ENCODE measurements at places on chromosomes 4 and X.

GRCh38 chr4:41652971-41653370, 95.6 kb downstream of the PHOX2B start:
- no peak for DNase-seq

DNA sequence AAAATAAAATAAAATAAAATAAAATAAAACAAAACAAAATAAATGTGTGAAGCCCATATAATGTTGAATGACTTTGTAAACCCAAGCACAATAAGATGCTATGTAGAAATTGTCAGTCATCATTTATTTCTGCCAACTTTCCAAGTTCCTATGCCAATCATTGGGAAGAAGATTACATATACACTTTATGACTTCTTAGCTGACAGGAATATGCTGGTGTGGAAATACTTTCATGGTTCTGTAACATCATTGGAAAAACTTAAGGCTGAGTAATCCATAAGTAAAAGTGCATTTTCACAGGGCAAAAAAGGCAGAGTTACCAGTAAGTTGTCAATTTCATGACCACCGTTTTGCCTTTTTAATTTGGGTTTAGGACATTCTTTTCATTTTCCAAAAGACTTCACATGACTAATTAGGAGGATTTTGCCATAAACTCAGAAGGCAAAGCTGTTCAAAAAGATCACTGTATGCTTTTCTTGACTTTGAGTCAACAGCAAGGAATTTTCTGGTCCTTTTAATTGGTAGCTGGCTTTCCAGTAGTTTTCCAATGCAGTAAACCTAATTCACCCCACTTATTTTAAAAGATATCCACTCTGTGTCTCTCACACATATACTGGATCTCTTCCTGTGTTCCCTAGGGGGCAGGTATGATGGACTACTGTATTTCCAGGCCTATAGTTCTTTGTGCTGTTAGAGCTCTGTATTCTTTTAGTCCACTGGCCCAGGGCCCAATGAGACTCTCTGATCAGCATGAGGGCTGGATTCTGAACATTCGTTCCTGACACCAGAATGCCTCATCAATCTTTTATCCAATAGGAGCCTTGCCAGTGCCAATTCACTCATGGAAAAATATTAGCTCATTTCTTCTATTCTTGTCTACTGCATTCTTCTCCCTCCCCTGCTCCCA, 26.2 kb upstream of the SCRG1 start:
- peak; percentile 70 for DNase-seq

- peak; percentile 72 for DNase-seq
Observed at GRCh38 chr4:141713771-141714445, 77.5 kb downstream of the IL15 start.

- no peak for DNase-seq
Observed at GRCh38 chr4:54054501-54054900, 9.9 kb downstream of the CHIC2 start.

DNA sequence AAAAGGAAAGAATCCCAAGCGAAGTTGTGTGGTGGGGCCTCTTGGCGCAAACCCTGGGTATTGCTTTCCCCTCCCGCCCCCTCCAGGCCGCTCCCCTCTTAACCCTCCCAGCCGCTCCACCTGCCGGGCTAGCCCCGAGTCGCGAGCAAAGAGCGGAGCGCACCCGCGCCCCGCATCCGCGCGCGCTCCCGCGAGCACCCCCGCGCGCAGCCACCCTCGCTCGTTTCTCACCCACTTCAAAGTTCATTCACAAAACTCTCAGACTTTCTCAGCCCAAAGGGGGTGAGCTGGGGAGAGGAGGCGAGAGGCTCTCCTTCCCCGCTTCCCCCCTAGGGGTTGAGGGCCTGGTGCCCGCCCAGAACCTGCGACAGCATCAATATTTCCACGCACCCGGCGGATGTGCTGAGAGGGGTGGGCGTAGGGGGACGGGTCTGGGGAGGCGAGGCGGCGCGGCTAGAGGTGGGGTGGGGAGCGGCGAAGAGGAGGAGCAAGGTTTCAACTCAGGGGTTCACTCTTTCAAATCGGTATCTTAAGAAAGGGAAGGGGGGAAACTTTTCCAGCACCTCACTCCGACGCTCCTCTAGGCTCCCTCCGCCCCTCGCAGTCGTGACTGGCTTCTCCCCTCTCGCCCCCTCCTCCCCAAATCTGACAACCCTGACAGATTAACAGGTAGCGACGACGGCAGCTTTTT, 1.8 kb downstream of the MAML3 start:
- no peak for DNase-seq

DNA sequence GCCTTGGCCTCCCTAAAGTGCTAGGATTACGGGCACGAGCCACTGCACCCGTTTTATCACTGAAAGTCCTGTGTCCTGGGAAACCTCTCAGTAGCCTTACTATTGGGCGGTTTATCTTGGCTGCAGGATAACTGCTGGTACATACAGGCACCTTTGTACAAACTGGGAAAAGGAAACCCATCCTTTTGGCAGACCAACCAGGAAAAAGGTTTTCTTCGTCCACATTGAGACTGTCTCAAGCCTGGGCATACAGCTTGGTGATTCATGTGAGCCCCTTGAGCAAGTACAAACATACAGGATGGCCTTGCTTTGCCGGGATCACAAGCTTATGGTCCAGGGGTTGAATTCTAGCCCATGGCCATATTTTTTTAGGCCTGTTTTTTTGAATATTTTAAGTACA, 32.8 kb downstream of the RWDD4 start:
- DNase-seq: no peak

DNA sequence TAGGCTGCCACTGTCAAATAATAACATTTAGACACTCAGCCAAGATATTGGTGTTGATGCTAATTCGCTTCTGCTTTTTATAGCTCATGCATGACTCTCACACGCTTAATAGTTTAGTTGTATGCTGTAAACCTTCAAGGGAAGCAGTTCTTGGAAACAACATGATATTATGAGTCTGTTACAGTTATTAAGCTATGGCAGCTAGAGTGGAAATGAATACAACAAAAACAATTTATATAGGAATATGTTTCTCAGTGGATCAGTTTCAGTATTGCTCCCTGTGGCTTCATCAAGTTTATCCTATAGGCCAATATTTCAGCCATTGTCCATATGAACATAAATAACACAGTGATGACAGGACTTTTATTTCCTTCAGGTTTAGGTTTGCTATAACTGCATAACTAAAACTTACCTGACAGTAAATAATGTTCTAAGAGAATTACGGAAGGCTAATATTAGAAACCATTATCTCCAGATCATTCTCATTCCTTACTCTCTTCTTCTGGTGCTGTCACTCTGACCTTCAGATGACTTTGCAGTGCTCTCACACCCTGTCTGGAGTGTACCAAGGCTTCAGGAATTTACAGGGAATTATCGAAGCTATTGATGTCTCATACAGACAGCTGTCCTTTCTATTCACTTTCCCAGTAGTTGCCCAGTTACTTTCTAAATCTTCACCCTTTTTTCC, 555.0 kb downstream of the ANKRD50 start:
- DNase-seq: no peak

- peak; percentile 62 for DNase-seq
Observed at GRCh38 chr4:168167714-168168284, 75.5 kb downstream of the ANXA10 start.

DNA sequence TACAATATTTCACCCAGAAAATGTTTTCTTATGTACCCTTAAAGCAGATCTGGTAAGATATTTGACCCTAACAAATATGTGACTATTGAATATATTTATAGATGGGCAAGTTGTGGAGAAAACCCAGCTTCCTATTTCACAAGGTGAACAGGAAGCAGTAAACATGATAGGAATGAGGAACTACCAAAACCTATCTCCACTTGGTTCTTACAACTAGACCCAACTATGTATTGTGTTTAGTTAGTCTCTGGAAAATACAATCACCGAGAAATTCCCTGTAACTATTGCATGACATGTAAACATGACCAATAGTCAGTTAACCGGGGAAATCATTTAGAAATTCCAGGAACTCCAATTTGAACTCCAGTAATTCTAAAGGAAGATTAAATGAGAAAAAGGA, 8.4 kb upstream of the RXFP1 start:
- no peak for DNase-seq

- DNase-seq: no peak
Observed at GRCh38 chrX:55742649-55743048, 25.1 kb downstream of the RRAGB start.

DNA sequence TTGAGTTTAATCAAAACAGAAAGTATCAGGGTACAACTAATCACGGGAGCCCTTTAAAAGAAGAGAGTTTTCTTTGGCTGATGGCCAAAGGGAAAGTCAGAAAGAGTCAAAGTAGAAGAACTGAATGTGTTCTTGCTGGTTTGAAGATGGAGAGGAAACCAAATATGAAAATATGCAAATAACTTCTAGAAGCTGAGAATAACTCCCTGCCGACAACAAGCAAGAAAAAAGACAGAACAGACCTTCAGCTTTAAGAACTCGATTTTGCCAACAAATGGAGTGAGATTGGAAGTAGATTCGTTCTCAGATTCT, 903.8 kb downstream of the STIM2 start:
- no peak for DNase-seq

- no peak for DNase-seq
Observed at GRCh38 chr4:112523764-112524505, 8.0 kb upstream of the NEUROG2 start.

- no peak for DNase-seq
Observed at GRCh38 chr4:91454111-91454510, 849.7 kb upstream of the GRID2 start.

GRCh38 chr4:75821966-75822365, 80.3 kb downstream of the PPEF2 start:
- peak; percentile 65 for DNase-seq

DNA sequence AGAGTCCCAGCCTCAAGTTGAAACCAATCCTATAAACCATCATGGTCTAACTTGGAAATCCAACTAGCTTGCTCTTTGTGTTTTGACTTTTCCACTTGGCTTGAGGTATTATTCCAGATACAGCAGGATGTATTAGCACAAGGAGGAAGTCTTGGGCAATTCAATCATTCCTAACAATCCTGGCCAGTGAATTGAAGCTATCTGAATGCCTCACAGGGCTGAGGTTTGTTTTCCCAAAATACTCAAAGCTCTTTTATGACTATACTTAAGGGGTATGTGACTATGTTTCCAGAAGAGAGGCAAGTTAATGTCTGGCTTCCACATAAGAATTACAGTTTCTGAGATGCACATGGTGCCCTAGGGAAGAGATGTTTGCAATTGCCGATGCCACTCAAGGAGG, 66.8 kb upstream of the SH3RF1 start:
- DNase-seq: peak; percentile 98

GRCh38 chrX:46268412-46268811, 276.8 kb downstream of the ZNF674 start:
- no peak for DNase-seq

GRCh38 chrX:41684138-41684537, 4.6 kb upstream of the GPR34 start:
- peak; percentile 12 for DNase-seq

- no peak for DNase-seq
Observed at GRCh38 chr4:127888559-127888958, 7.9 kb downstream of the PLK4 start.

DNA sequence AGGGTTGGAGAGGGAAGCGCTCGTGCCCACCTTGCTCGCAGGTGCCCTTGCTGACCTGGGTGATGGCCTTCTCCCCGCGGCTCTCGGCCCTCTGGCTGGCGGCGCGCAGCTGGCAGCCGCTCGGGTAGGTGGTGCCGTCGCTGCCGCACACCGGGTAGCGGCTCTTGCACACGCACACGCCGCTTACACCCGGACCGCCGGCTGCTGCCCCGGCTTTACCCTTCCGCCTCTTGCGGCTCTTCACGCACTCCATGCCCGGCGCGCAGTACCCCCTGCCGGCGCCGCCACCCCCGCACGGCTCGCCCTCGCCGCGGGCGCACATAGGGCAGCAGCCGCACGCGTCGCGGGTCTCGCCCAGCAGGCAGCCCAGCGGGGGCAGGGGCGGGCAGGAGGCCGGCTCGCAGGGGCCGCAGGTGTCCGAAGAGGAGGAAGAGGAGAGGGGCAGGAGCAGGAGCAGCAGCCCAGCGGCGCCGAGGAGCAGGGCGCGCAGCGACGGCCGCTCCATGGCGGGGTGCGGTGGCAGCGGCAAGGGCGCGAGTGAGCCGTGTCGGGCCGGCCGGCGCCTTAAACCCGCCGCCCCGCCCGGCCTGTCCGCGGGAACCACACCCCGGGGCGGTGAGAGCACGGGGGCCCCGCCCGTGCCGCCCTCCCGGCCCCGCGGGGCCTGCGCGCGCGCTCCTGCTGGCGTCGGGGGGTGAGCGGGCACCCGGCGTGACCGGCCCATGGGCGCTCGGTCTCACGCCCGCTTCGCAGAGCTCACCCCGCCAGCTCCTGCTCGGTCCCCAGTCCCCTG, at the start of gene IGFBP7:
TSS of gene IGFBP7 (minus strand) at position 539 of the 793 bp plus-strand sequence. CDS start at position 505, 34 bp downstream.
- no peak for DNase-seq

DNA sequence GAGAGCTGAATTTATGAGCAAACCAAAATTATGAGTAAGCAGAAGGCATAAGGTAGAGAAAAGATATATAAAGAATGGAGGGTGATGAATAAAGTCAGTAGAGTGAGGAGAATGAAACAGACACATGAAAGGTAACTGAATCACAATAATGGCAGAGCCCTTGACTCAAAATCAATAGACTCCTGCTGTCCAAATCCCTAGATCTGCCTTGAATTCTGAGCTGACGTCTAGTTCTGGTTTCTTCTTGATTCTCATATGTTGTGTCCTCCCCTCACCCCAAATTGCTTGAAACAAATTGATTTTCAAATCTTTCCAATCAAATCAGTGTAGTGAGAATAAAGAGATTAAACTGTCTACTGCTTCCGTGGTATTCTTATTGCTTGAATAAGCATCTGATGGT, 86.6 kb upstream of the IQCM start:
- no peak for DNase-seq

- DNase-seq: no peak
Observed at GRCh38 chr4:186563761-186564160, 8.4 kb upstream of the MTNR1A start.

- DNase-seq: peak; percentile 94
Observed at GRCh38 chrX:154541896-154542722, 4.5 kb downstream of the G6PD start.

DNA sequence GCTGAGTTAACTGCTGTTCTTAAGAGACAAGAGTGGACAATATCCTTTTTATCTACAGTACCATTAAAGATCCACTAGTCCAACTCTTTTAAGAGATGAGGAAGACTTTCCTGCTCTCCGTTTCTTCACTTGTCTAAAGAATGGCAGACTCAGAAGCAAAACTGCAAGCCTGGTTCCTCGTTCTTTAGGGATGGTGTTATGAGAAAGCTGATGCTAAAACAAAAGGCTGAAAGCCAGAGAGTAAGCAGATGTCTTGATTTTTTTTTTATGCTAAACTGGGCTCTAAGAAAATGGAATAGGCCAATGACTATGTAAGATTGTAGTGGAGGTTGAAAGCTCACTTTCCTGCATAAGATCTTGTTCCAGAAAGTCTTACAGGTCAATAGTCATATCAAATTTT, 78.1 kb downstream of the CNGA2 start:
- DNase-seq: no peak

DNA sequence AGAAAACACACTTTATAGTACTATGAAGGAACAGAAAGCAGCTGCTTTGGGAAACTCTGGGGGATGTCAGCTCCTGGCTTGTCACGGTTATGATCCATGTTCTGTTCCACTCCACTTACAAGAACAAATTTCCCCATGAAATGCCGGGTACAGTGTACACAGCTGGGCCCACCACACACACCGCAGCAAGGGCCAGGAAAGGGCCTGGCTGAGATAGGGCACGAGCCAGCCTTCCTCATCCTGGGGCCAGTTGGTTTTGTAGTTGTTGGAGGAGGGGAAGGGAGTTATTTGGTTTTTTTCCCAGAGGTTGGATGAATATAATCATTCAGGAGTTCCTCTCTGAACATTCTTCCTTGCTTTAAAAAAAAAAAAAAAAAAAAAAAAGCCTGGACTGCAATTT, 56.8 kb downstream of the SEPSECS start:
- DNase-seq: no peak

- DNase-seq: no peak
Observed at GRCh38 chr4:25001509-25001908, 29.2 kb downstream of the LGI2 start.

- peak; percentile 29 for DNase-seq
Observed at GRCh38 chr4:77600521-77601451, 4.8 kb upstream of the CXCL13 start.
